ENCODE measurements at places on chromosomes 4 and X.

GRCh38 chr4:39846120-39846519, 131.6 kb downstream of the PDS5A start:
- no peak for DNase-seq

GRCh38 chrX:152923599-152923998, 25.7 kb downstream of the ZNF185 start:
- DNase-seq = no peak

- no peak for DNase-seq
Measured at GRCh38 chr4:34676400-34676799, 1567.9 kb downstream of the ARAP2 start.

- DNase-seq = no peak
Measured at GRCh38 chrX:151821226-151821625, 86.7 kb downstream of the CNGA2 start.

- DNase-seq = no peak
Measured at GRCh38 chr4:122861172-122861943, 34.7 kb downstream of the FGF2 start.

DNA sequence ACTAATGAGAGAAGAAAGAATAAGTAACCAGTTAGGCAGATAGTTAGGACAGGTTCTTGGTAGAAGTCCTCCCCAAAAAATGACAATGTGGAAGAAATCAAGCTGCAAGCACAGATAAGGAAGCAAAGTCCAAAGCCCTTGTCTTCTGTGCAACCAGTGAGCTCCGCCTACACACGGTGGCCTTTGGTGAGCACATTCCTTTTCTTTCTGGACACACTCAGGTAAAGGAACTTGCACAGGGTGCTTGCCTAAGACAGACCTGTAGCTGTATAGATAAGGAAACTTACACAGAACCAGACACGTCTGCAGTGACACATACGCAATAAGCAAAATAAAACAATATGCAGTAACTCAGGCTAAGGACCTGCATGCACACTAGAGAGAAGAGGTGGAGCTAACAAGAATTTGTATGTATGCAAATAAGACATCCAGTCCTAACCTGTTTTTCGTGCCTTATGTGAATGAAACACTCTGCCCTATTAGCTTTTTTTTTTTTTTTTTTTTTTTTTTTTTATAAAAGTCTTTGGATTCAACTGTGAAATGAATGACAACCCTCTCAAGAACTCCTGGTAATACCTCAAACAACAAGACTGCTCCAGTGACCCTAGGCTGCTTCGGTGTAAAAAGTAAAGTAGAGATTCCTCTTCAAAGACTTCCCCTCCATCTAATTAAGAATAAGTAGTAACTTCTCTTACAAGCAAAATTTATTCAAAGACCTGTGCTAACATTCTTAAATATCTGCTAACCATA, 48.8 kb downstream of the UGT2B10 start:
- no peak for DNase-seq

Data from GM12892 (cell line).